RKO (cell line): ENCODE measurements at places on chromosomes 4 and X.

- DNase-seq, result peak; percentile 38
These were observed 28.0 kb upstream of the ATP6AP2 start for GRCh38 chrX:40552768-40553167.

DNA sequence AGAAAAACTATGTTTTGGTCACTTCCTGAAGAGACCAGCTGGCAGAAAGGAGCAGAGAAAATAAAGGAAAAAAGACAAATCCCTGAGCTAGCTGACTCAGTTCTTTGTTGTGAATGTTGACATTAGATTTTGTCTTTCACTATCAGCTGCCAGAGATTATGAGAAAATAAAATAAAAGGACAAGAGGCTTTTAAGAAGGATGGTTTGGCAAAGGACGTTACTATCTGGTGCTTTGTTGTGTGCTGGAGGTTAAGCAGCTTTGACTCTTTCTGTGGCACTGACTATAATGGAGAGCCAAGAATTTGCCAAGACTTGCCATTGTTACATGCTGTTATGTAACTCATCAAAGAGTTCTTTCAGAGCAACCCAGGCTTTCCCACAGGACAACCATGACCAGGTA lies 12.1 kb downstream of the ASB5 start:
- DNase-seq, result no peak

GRCh38 chr4:25788703-25789238 lies 74.0 kb downstream of the SEL1L3 start:
- DNase-seq, result no peak

DNA sequence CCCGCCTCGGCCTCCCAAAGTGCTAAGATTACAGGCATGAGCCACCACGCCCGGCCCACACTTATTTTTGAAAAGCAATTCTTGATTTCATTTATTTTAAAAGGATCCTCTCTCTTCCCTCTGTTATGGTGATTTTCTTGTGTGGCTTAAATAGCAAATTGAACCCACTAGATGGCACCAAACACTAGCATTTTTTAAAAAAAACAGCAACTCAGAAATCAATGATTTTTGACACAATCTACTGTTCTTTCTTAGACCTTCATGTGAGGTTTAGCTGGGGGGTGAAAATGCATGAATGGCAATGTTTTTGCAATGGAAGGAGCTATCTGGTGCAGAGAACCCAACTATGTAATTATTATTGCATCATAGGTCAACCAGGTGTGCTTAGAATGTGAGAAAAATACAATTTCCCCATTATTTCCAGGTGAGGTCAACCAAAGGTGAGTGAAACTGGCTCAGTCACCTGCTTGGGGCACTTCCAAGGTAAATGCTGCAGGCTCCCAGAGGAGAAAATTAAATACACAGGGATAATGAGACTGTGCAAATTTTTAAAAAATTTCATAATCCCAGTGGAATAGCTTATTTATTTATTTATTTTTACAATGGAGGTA lies 226.7 kb upstream of the PRKX start:
- peak; percentile 53 for DNase-seq

- DNase-seq, result no peak
These were observed 30.8 kb upstream of the DCX start for GRCh38 chrX:111442791-111443190.

- no peak for DNase-seq
These were observed 58.5 kb downstream of the ADD1 start for GRCh38 chr4:2902126-2902525.

GRCh38 chrX:111581086-111581485 lies 69.6 kb downstream of the SERTM2 start:
- DNase-seq, result no peak

DNA sequence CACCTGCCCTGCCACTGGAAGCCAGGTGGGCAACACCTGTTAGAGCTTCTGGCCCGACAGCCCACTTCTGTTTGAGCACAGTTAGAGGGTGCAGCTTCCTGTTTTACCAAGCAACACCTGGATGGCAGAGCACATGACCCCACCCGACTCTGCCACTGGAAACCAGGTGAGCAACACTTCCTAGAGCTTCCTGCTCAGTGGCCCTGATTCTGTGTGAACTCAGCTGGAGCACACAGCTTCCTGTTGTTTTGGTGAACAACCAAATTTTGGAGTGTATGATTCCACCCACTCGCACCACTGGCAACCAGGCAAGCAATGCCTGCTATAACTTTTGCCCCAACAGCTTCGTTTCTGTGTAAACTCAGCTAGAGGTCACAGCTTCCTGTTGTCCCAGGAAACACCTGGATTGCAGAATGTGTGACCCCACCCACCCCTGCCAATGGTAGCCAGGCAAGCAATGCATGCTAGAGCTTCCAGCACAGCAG lies 163.8 kb upstream of the KLF8 start:
- DNase-seq, result no peak

DNA sequence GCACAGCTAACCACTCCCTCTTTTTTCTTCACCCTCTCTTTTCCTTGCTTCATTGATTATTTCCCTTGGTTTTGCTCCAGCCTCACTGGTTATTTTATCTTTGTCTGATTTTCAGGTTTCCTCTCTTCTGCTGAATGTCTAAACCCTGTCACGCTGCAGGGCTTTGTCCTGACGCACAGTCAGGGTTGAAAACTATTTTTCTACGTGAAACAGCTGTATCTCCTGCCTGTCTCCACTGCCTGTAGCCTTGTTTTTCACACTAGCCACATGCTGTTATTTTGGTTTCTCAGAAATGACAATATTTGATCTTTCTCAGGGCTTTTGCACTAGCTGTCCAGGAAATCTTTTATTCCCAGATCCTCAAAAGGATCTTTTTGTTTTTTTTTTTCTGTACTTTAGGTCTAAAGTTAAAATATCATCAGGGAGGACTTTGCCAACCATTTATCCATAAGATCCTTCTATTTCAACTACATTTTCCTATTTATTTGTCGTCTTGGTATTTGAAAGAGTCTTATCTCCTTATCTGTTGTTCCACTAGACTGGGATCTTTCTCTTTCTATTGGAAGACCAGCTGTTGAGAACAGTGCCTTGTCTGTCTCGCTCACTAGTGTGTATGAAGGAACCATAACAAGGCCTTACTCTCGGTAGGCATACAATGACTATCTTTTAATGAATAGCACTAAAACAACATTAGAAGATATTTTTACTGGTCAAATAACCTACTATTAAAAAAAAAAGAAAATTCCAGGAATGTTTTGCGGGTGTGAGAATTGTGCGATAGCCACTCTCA lies 164.3 kb downstream of the PDHA2 start:
- DNase-seq, result no peak

DNA sequence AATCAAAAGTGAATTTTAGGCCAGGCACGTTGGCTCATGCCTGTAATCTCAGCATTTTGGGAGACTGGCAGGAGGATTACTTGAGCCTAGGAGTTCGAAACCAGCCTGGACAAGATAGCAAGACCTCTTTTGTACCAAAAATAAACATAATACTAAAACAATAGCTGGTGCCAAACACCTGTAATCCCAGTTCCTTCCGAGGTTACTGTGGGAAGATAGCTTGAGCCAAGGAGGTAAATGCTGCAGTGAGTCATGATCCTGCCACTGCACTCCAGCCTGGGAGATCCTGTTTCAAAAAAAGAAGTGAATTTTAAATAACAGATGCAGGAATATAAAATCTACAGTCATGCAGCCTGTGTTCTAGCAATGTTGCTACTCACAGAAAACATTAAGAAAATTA lies 488.3 kb downstream of the PPARGC1A start:
- no peak for DNase-seq

GRCh38 chr4:130478406-130478805 lies 1382.5 kb downstream of the C4orf33 start:
- no peak for DNase-seq

DNA sequence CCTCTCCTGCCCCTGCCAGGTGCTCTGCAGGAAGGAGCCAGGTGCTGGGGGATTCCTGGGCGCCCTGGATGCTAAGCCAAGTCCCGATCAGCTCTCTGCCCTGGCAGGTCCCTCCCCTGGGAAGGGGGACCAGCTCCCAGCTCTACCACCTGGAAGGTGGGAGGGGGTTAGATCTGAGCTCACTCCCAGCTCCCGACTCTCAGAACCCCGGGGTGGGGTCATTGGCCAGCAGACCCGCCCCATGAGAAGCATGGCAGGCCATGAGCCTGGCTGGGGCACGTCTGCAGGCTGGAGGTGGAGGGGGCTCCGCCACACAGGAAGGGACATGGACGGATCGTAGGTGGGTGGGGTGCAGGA lies 83.4 kb upstream of the NKX1-1 start:
- no peak for DNase-seq

DNA sequence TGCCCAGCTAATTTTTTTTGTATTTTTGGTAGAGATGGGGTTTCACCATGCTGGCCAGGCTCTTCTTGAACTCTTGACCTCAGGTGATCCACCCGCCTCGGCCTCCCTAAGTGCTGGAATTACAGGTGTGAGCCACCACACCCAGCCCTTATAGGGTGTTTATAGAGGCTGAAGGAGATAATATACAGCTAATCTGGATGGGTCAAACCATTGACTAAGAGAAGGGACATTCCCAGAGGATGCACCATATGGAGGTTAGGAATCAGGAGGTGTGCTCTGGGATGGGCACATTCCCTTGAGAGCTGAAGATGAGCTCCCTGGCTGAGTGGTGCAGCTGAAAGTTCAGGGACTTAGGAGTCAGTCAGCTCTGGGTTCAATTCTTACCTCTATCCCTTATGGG lies 68.3 kb upstream of the SHISA3 start:
- no peak for DNase-seq

DNA sequence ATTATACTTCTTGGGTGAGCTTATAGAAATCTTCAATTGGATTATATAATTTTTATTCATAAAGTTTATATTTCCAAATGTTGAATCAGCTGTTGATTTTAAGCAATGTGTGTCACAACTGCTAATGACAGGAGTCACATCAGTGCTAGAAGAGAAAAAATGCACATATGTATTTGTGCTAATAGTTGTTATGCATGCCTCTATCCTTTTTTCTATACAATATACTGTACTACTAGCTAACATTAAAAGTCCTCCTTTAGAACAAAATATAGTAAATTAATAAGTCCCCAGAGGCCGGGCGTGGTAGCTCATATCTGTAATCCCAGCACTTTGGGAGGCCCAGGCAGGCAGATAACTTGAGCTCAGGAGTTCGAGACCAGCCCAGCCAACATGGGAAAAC lies 23.7 kb upstream of the HNRNPD start:
- no peak for DNase-seq

DNA sequence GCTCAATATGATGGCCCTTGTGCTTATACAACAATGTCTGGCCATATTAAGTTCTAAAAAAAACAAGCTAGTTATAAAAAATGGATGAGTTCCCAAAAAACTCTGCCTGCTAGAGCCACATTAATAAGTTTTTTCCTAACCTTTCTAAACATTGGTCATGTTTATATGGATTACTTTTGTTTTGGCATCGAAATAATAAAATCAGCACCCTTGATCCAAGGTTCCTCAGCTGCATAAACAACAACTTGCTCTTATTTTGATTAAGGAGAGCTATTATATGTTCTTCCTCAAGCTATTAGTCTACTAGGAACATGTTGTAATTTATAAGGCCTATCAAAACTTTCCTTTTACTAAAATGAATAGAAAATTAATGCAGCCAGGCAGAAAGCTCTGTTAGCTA lies 48.4 kb downstream of the UNC5C start:
- no peak for DNase-seq

GRCh38 chr4:158302076-158302866 lies 92.0 kb downstream of the TMEM144 start:
- DNase-seq, result no peak

GRCh38 chr4:70399319-70399718 lies 1.6 kb downstream of the OPRPN start:
- DNase-seq, result peak; percentile 40

DNA sequence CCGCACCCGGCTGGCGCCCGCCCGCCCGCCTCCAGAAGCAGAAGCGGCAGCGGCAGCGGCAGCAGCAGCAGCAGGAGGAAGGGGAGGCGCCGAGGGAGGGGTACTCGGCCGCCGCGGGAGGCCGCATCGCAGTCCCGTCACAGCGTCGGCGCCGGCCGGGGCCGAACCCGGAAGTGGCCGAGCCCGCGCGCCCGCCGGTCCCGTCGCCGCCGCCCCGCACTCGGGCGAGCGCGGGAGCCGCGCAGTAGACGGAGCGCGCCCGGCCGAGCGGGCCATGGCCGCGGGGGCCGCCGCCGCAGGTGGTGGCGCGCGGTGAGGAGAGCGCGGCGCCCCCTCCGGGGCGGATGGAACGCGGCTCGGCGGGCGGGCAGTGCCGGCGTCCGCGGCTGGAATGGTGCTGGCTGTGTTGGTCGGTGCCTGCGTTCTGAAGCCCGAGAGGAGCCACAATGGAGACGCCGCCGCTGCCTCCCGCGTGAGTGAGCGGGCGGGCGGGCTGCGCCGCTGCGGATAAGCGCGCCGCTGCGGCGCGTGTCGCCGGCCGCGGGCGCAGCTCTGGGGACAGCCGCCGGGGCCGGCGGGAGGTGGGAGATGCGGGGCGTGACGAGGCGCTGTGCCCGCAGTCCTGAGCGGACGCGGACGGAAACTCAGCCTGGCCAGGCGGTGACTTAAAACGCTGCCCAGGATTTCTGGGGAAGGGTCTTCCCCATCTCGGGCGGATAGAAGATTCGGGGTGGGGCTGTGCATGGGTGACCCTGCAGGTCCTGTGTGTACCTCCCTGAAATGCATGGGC lies at the start of gene KLHL2:
Gene KLHL2, plus strand, starts transcription at position 131 of the 790 bp plus-strand sequence. Its CDS starts 316 bp downstream, at position 447.
- peak; percentile 81 for DNase-seq

DNA sequence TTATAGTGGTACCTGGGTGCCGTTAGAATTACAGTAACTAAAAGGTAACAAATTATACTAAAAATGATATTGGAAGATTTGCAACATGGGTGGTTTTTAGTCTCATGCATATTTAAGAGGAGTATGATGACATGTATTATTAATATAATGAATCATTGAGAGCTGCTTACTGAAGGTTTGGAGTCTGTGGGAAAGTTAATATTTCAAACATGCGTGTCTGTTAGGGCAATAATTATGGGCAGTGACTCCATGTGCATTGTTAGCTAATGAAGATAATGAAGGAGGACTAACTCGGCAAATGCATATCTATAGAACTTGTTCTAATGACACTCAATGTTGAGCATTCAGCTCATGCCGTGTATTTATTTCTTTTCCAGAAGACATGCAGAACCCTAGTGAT lies 47.1 kb downstream of the MTHFD2L start:
- DNase-seq, result no peak

DNA sequence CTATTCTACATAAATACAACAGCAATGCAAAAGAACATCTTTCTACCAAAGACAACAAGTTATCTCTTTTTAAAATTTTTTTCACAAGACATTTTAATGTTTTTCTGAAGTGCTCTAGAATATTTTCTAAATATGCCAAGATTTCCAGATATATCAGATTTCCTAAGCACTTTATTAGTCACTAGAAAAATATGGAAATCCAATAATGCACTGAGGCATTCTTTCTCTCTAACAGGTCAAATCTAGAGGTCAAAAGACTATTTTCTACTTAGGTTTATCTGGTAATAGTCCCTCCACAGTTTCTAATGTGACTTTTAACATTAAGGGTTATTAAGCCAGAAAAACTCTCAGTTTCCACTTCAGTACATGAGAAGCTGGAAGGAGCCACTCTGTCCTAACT lies 1041.2 kb upstream of the INTU start:
- DNase-seq, result no peak
